ENCODE measurements at places on chromosomes 3 and 15.

DNA sequence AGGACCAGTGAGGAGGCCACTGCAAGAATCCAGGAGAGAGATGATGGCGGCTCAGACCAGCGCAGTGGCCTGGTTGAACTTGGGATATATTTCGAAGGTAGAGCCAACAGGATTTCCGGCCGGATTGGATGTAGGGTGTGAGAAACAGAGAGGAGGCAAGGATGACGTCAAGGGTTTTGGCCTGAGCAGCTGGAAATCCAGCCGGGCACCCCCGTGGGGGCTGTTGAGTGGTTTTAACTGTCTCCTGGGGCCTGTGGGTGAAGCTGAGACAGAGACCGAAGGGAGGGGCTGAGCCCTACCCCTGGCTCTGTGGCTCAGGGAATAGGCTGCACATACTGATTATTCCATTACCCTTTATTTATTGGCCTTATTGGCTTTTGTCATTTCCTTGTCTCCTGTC is 45.7 kb downstream of the EXOG start:
- DNase-seq, result peak; percentile 28

- no peak for DNase-seq
Measured at GRCh38 chr3:70854108-70854507, 541.7 kb upstream of the MDFIC2 start.

DNA sequence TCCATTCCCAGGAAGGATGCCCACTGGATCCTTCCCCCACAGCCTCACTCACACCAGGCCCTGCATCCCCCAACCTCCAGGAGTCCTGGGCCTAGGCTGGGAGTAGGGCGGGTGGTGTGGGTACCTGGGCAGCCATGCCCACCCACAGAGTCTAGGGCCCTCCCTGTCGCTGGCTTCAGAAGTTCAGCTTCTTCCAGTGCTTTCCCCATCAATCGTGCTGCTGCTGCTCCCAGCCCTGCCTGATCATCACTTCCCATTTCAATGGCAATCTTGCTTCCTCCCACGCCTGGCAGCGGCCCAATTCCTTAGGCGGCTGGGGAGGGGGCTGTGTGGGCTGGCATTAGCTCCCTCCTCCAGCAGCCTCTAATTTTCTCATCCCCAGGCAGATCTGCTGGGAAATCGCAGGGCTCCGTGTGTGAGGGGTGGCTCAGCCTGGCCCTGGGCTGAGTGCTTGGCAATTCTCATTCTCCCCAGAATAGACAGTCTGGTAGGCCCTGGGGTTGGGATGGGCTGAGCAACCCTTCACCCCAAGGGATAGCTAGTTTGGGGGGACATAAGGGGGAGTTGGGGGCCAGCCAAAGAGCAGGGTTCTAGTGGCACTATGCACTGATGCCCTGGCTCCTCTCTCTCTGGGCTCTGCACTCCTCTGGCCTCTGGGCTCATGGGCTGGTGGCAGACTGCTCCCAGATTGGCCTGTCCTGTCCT is 66.4 kb downstream of the SCN5A start:
- no peak for DNase-seq

- DNase-seq, result no peak
Measured at GRCh38 chr3:189286188-189286587, 114.4 kb downstream of the TPRG1 start.

DNA sequence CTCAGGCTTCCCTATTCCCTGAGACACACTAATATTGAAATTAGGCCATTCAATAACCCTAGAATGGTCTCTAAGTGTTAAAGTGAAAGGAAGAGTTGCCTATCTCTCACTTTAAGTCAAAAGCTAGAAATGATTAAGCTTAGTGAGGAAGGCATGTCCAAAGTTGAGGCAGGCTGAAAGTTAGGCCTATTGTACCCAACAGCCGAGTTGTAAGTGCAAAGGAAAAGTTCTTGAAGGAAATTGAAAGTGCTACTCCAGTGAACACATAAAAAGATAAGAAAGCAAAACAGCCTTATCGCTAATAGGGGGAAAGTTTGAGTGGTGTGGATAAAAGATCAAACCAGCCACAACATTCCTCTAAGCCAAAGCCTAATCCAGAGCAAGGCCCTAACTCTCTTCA is 117.9 kb upstream of the SPATA12 start:
- no peak for DNase-seq

Data from RPMI7951 (cell line).